Activated T-cell treated with anti-CD3 and anti-CD28 coated beads, Interleukin-2, amount 50 U/mL, for 1 hour (primary cell): ENCODE measurements at places on chromosomes 3 and 15.

GRCh38 chr15:78855746-78856145 lies 16.9 kb upstream of the MORF4L1 start:
- no peak for DNase-seq

GRCh38 chr3:190261015-190261414 lies 61.2 kb downstream of the CLDN1 start:
- DNase-seq = no peak

DNA sequence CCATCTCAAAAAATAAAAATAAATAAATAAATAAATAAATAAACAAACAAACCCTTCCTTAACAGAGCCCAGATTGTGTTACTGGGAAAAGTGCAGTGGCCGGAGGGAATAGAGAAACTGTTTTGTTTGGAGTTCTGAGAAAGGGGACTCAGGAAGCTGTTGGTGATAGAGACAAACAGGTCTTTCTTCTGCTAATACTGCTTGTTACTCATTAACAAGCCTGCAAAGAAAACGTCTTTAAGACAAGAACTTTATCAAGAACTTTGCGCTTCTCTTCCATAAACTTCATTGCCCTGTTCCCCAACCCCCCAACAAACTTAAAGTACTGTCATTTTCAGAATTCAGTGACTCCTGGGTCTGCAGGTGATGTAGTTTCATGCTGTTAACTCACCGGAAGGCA lies 68.8 kb upstream of the GSK3B start:
- no peak for DNase-seq

GRCh38 chr3:74639681-74640080 lies 25.2 kb upstream of the CNTN3 start:
- DNase-seq = no peak

GRCh38 chr3:168843481-168843880 lies 747.8 kb upstream of the GOLIM4 start:
- DNase-seq = no peak

GRCh38 chr15:75095594-75095993 lies 72.2 kb downstream of the PPCDC start:
- no peak for DNase-seq

DNA sequence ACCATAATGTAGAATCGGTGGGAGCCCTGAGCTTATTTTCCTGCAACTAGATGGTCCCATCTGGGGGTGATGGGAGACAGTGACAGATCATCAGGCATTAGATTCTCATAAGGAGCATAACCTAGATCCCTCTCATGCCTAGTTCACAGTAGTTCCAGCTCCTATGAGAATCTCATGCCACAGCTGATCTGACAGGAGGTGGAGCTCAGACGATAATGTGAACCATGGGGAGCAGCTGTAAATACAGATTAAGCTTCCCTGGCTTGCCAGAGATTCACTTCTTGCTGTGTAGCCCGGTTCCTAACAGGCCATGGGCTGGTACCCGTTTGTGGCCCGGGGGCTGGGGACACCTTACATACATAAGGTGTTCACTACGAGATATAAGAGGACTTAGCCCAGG lies 67.5 kb upstream of the LRRFIP2 start:
- DNase-seq = no peak

- DNase-seq = no peak
Measured at GRCh38 chr15:47523681-47524475, 193.4 kb upstream of the SEMA6D start.

DNA sequence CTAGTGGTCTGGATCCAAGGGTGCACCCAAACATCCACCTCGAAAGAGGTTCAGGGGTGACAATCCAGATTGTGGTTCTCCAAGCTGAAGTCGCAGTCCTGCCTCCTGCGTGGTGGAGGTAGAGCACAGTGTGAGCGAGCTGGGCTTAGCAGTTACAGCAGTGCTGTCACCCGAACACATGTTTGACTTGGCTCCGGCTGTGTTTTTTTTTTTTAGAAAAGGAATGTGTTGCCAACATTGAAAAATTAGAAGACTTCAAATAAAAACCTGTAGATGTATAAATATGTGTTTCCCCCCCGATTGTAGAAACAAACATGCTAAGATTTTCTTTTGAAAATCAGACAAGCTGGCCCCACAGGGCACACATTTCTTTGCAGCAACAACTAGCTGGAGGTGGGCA lies 530.8 kb downstream of the SHQ1 start:
- no peak for DNase-seq

DNA sequence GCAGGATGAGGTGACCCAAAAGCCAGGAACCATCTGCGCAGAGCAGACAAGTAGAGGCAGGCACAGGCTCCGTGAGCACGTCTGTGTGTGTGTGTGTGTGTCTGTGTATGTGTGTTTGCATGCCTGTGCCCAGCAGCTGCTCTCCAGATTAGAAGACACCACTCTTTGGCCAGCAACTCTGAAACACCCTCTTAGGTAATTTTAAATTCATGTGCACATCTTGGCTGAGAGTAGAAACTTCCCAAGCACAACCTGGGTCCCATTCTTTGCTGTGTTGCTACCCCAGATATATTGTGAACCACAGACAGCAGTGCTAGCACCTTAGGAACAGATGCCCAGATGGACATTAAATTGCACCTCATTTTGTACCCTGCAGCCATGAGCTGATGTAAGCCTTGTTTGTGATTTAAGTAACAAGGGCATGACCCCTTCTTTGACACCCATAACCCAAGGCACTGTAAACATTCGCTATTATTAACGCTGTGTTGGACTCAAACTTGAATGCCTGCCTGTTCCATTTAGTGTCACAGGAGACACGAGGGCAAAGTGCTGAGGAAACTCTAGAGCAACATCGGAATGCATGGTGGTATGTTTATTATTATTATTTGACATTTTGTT lies at the start of gene FILIP1L:
FILIP1L (minus strand) TSS at position 89 of the 618 bp plus-strand sequence.
- DNase-seq = no peak

DNA sequence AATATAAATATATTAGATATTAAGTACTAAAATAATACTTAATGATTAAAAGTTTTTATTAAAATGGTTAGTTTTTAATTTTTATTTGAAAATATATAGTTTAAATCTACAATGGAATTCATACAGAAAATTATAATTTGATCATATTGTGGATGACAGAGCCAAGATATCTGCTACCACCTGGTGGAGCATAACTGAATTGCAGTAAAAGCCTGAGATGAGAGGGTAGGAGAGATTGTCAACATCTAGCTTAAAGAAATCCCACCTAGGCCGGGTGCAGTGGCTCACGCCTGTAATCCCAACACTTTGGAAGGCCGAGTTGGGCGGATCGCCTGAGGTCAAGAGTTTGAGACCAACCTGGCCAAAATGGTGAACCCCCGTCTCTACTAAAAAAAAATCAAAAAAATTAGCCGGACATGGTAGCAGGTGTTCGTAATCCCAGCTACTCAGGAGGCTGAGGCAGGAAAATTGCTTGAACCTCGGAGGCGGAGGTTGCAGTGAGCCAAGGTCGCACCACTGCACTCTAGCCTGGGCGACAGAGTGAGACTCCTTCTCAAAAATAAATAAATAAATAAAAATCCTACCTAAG lies 25.1 kb upstream of the CSTA start:
- DNase-seq = no peak

- DNase-seq = no peak
Measured at GRCh38 chr3:35426366-35426958, 212.9 kb upstream of the ARPP21 start.

GRCh38 chr15:27850050-27850449 lies 249.1 kb downstream of the OCA2 start:
- no peak for DNase-seq

DNA sequence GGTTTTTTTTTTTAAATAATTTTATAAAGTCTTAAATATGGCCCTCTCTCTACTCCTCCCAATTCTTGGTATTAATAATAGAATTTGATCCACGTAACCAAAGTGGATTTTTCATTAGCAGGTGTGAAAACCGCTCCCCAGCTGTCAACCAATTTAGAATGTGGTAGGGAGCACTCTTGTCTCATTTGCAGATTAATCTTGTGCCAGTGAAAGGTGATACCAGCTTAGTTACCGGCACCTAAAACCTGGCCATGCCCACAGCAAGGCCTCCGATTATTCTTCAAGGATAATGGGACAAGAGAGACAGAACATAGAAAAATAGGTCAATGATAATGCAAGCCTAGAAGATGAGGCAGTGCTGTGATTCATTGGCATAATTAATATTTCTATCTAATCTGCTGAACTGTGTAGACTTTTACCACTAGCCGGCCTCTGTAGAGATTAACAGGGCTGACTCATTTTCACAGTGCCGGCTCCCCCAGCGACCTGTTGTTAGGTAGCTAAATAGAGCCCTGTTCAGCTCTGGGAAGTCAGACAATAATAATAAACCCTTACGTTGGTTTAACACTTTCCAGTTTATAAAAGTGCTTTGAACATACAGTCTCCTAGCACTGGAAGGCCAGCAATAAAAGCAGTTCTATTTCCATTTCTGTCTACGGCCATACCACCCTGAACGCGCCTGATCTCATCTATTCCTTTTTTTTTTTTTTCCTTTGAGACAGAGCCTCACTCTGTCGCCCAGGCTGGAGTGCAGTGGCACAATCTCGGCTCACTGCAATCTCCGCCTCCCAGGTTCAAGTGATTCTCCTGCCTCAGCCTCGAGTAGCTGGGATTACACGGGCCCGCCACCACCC lies 102.9 kb downstream of the SHQ1 start:
- no peak for DNase-seq

- DNase-seq = no peak
Measured at GRCh38 chr3:179450901-179451264, 387 bp downstream of the GNB4 start.

DNA sequence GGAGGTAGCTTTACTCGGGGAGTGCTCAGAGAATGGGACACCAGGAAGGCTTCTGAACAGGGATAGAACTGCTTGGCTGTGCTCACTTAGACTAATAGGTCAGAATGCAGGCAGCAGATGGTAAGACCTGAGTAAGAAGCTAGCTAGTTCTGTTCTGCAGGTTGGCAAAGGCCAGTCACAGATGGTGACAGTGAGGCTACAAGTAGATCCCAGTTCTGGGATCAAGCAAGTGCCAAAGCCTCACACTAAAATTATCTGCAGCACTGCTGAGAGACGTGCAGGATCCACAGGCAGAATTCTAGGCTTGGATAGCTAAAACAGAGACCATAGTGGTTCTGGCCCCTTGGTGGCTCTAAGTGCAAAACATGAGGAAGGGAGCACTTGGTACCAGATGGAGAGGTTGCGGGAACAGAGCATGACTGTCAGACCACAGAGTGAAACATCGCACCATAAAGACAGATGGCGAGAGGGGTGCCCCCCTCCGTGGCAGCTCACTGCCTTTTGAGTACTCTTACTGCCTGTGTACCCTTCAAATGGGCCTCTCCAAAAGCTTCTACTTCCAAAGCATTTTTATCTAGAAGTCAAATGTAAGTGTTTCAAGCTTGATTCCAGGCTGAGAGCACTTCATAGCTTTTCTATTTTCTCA lies 3.6 kb upstream of the GLCE start:
- no peak for DNase-seq

- no peak for DNase-seq
Measured at GRCh38 chr3:35721628-35722027, 82.3 kb downstream of the ARPP21 start.

DNA sequence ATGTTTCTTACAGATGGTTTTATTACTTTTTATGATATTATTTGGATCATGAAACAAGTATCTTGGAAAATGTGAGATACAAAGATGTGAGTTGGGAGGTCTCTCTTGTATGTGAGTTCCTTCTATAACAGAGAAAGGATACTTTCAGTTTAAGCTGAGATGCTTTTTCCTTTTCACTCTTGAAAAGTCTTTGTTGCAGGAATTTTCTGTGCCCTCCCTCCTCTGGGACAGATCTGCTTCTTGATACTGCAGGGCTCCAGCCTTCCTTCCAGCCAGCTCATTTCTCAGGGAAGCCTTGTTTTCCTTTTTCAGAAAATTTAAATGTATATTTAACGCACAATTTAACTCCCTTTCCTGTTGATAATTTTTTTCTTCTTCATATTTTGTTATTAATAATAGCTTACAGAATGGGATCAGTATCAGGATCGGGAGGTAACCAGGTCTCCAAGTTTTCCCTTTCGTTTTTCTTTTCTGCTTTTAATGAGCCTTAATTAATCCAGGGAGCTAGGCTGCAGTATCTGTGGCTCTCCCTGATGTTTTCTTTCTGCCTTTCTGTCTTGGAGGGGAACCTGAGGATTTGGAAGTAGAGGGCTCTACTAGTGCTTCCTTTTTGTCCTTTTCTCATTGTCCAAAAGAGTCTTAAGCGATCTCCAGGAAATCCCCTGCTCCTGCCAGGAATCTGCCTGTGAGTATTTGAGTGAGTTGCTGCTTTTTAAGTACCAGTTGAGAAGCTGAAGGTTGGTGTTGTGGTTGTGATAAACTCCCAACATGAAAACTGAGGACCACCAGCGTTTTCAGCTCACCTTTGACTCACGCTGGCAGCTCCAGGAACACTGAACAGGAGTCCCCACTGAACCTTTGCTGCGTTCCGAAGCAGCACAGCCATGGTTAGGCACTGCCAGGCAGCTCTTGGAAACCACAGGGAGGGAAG lies 105.7 kb downstream of the IGF1R start:
- DNase-seq = no peak

DNA sequence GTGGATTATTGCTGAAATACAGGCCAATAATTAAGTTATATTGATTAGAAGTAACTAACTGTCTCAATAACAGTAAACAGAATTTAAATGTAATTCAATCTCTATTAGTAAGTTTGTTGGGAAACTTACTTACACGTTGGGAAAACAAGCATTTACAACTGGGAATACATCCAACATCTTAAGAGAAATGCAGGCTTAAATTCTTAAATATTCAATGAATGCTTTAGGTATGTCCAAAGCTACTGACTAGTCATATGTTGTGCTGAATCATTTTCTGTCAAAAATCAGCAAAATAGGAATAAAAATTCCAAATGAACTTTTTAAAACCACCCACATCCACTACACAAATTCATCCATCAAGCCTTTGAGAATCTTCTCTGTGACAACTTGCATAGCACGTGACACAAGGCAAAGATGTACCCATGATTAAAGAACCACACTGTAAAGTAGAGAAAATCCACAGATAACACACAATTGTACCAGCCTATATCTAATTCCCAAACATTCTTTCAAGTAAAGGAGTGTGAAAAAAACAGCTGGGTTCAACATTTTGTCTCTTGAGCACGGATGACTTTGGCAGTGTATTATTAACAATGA lies 60.0 kb downstream of the NMNAT3 start:
- DNase-seq = no peak

- no peak for DNase-seq
Measured at GRCh38 chr3:64566859-64567258, 120.9 kb downstream of the ADAMTS9 start.

- DNase-seq = no peak
Measured at GRCh38 chr15:70493787-70494516, 269.4 kb downstream of the UACA start.

DNA sequence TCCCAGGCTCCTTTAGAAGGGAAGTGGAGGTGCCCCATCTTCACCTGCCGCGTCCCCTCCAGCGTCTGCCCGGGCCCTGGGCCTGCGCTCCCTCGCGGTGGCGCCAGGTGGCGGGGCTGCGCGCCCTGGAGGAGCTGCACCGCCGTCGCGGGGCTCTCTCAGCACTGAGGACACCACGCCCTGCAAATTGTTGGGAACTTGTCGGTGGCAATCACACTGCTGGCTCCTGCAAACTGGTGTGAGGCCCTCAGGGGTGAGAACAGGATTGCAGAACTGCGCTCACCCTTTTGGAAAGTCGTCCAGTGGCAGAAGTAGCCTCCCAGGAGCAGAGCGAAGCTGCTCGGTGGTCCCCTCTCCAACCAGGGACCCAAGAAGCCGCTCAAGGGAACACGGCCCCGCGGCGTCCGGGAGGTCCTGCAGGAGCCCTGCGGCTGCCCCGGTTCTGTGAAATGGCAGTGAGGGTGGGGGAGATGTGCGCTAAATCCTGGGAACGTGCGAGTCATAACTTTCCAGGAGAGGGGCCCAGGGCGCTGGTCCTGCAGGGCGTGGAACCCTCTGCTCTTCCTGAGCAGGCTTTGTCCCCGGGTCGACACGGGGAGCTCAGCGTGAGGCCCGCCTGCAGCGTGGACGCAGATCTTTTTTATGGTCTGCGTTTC lies 995 bp upstream of the LRRK1 start:
- DNase-seq = peak; percentile 69
